ENCODE measurements at places on chromosomes 1 and 21. TPM values are rescaled to one million over a fixed set of nuclear protein-coding genes. Genes with fewer than 3 reads are reported as not detected.
A peak's percentile ranks its signal among the peaks of the same experiment; 100 is the strongest.

Gene NLRP3
- 1.5 TPM for total RNA-seq

Gene FCAMR
- total RNA-seq = not detected

DNA sequence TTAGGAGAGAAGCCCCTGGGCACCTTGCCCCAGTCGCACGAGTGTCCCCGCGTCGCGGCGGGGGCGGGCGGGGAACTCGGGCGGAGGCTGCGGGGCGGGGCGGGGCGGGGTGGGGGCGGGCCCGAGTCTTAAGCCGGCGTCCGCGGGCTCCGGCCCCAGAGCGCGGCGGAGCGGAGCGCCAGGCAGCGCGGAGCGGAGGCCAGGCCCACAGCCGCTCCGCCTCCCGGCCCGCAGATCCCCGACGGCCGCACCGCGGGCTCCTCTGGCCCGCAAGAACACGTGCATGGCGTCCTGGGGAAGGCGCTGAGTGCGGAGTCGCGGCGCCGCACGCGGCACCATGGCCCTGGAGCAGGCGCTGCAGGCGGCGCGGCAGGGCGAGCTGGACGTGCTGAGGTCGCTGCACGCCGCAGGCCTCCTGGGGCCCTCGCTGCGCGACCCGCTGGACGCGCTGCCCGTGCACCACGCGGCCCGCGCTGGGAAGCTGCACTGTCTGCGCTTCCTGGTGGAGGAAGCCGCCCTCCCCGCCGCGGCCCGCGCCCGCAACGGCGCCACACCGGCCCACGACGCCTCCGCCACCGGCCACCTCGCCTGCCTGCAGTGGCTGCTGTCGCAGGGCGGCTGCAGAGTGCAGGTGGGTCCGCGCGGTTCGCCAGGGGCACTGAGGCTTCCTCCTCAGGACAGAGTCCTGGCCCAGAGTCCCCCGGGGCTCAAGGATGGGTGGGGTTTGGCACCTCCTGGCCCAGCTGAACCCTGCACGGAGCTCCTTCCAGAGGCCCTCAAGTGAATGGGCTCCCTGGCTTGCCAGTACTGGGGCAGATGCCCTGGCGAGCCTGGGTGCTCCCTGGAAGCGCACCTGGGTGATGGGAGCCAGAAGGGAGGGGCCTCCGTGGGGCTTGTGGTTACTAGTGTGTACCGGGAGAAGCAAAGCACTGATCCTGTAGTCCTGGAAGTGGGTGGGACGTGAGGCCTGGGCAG, at the start of gene ESPN:
Gene ESPN, plus strand, starts transcription at position 158 of the 975 bp plus-strand sequence. Its CDS starts 180 bp downstream, at position 338.
- H3K36me3 ChIP-seq = no peaks in the 10 kb centered on the region
- peak within 1 kb of the TSS; percentile 31 for H3K4me3 ChIP-seq
- no peak within 1 kb of the TSS for H3K27ac ChIP-seq
- peaks cover 32% of the 10 kb centered on the region for H3K4me1 ChIP-seq
- no peak for DNase-seq

Gene TOE1
- 7.1 TPM for total RNA-seq

Gene GATAD2B
- total RNA-seq = 21.9 TPM

GRCh38 chr1:203239081-203239480, 9.6 kb upstream of the CHIT1 start:
- no peak overlapping the region for H3K27ac ChIP-seq
- DNase-seq = no peak
- H3K4me1 ChIP-seq = no peaks in the 10 kb centered on the region
- no peaks in the 10 kb centered on the region for H3K36me3 ChIP-seq
- H3K4me3 ChIP-seq = no peak overlapping the region

Gene LCE3D
- total RNA-seq = not detected

Data from esophagus muscularis mucosa (tissue), 4 donors.